ENCODE measurements at places on chromosomes 4 and X.
A peak's percentile ranks its signal among the peaks of the same experiment; 100 is the strongest.

- no peak for DNase-seq
Observed at GRCh38 chr4:20044966-20045365, 206.7 kb upstream of the SLIT2 start.

- no peak for DNase-seq
Observed at GRCh38 chr4:80125252-80126177, 52.5 kb upstream of the ANTXR2 start.

DNA sequence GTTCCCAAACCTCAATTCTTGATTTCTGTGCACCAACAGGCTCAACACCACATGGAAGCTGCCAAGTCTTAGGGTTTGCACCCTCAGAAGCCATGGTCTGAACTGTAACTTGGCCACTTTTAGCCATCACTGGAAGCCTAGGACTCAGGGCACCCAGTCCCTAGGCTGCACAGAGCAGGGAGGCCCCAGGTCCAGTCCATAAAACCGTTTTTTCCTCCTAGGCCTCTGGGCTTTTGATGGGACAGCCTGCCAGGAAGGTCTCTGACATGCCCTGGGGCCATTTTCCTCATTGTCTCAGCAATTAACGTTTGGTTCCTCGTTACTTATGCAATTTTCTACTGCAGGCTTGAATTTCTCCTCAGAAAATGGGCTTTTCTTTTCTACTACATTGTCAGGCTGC, 1259.6 kb downstream of the RAPGEF2 start:
- DNase-seq = no peak

- no peak for DNase-seq
Observed at GRCh38 chr4:137572647-137573046, 40.4 kb upstream of the PCDH18 start.

GRCh38 chrX:43853225-43853828, 28.9 kb downstream of the MAOB start:
- no peak for DNase-seq

- no peak for DNase-seq
Observed at GRCh38 chr4:90766837-90767236, 639.6 kb downstream of the CCSER1 start.

DNA sequence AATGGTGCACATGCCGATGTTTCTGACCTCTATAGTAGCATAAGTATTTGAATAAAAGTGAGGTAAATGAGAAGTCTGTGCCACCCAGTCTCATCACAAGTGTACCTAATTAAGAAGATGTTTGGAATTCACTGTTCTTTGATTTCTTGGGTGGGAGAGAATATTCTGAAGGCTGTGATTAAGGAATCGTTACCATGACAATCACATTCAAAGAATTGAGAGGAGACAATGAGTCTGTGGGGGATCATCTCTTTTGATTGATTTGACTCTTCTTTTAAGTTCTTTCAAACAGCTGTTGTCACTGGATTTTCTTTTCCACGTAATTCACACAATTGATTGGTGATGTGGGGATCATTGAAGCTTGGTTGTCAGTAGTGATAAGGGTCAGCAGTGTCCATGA, 18.1 kb downstream of the FHL1 start:
- no peak for DNase-seq

DNA sequence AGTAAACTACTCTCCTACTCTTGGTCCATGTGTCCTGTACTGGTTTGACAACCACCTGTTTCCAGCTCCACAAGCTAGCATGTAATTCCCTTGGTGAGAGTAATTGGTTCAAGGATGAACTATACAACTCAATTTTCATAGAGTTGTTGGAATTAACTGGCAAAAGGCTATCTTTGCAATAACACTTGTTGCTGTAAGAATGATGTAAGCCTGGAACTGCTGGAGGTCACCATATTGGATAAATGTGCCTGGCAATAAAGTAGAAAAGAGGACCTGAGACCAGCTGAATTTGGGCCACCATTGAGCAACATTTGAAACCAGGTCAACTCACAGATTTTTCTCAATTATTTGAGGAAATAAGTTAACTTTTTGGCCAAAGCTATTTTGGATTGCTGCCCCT, 175.5 kb downstream of the CAMK2D start:
- DNase-seq = no peak

GRCh38 chr4:8559011-8559410, 21.2 kb upstream of the GPR78 start:
- DNase-seq = no peak

DNA sequence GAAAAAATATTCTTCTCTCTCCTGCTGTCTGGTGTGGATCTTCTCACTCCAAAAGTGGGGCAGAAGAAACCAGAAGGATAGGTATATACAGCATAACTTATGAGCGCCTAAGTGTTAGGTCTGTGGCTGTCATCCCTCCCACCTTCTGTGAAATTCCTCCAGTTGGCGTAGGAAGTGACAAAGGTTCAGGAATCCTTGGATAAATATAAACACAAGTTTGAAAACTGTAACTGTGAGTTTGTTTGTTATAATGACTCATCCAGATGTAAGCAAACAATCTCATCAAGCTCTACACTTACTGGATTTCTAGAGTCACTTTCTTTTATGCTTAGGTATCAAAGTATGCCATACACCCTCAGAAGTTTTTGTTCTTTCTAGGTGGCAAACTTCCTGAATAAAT, 405.2 kb downstream of the FAT4 start:
- no peak for DNase-seq

DNA sequence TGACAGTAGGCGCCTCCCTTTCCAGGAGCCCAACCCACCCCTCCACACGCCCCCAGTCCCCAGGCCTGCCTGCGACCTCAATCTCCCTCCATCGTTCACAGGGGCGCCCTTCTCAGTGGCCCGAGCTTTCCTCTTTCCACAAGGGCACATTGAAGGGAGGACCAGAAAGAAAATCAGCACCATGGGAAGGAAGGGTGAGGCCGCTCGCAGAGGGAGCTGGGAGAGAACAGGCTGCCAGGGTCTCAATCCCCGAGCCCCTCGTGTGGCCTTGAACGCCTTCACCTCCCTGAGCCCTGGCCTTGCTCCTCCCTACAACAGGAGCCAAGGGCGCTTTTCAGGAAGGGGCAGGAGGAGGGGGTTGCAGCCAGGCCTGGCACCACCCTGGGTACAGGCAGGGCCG, 66.5 kb downstream of the WFS1 start:
- DNase-seq = no peak

GRCh38 chrX:19761554-19762295, 125.7 kb downstream of the SH3KBP1 start:
- DNase-seq = no peak

- peak; percentile 62 for DNase-seq
Observed at GRCh38 chrX:131821945-131822622, 201.0 kb upstream of the STK26 start.

GRCh38 chr4:106160560-106160959, 155.4 kb downstream of the TBCK start:
- DNase-seq = no peak

DNA sequence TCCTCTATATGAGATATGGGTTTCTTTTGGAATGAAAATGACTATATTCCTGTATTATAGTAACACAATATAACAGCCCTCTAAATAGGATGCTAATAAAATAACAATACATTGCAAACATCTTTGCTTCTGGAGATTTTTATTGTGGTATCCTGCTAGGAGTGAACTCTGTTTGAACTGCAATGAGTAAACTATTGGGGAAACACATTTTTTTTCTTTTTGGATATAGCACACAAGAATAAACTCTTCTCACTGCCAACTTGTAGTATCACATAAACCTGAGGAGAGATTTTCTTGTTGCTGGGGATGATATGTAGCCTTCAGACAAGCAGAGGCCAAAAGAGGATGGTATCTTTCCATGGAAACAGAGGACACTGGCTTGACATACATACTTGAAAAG, 238.2 kb downstream of the C4orf33 start:
- DNase-seq = no peak

DNA sequence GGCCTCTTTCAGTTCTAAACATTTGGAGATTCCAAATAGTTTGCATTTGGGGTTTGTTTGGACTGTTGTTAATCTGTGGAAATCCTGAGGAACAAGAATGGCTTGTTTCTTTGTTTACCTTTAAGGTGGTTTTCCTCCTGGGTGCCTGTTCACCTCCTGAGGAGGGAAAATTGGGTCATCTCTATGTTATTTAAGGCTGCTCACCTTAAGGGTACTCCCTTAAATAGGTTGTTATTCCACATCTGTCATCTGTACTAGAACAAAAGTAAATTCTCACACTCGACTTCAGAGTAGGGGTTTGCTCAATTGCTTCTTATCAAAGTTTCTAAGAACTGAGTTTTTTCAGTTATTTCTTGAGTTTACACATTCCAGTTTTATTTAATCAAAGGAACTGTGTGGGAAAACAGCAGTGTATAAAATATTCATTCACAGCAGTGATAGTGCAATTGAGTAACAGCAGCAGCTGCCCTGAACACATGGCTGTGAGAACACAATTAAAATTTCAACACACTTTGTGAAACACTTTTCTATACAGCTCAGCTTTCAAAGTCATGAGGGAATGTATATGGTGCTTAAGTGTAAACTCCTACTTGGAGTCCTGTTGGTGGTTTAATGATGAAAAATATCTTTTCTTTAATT, 238.5 kb upstream of the PGRMC2 start:
- no peak for DNase-seq

DNA sequence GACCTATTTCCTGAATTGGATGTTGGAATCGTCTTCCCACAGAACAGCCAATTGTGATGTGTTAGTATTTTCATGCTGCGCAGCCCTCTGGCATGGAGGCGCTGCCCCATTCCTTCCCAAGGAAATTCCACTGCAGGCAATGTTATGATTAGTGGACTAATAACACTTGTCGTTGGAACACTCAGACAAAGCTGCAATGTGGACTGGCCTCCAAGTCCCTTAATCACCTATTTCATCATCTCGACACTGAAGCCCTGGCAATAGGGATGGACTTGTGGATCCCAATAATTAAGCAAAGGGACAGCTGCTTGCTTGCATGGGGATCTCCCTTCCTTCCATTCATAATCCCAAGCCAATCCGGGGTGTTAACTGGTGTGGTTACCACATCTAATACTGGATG, 78.8 kb upstream of the PLAC1 start:
- DNase-seq = no peak

- no peak for DNase-seq
Observed at GRCh38 chrX:120485638-120486520, 16.8 kb upstream of the LAMP2 start.

- no peak for DNase-seq
Observed at GRCh38 chrX:38616904-38617303, 55.6 kb downstream of the TSPAN7 start.

DNA sequence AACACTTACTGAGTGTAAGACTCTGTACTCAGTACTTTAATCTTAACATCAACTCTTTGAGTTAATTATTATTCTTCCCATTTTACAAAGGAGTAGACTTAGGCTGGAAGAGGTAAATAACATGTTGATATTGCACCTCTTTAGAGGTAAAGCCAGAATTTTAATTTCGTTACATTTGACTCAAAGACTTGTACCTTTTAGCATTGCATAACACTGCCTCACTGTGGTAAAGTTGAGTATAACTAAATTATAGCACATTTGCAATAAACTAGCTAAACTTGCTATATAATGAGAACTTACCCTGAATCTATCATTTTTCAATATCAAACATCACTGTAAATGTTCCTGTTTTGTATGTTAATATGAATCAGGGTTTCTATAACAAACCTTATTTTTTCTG, 218.5 kb downstream of the PRR32 start:
- DNase-seq = no peak
